ENCODE measurements at places on chromosomes 7 and 10.

DNA sequence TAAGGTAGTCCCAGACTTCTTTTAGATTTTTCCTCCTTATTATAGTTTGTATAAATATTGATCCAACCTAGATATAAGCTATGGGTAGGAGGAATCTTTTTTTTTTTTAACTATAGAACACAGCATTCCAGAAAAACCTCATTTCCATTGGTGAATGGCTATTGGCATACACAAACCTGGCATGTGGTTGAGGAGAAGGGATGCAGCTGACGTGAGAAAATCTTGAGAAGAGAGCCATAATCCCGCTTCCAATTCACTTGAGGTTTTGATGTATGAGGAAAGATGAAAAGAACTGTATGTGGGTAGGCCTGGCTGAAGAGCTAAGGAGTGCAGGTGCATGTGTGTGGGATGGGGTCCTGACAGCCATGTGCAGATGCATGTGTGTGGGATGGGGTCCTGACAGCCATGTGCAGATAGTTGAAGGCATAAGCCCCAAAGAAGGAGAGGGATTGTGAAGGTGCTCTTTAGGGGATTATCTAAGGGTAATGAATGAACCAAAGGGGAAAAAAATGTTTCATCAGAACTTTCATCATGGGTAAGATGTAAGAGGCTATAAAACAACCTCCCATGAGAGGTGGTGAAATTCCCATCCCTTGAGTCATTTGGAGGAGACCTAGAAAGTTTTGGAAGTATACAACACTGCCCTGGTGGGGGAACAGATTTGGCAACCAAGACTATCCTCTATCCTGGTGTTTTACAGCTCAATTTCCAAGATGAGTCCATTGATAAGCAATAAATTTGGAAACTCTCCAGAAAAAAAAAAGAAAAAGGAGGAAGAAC, 3.8 kb upstream of the PKD2L1 start:
- H3K4me3 ChIP-seq, result no peak overlapping the region
- H3K27ac ChIP-seq, result no peak overlapping the region
- no peaks in the 10 kb centered on the region for H3K4me1 ChIP-seq
- H3K27me3 ChIP-seq, result no peaks in the 10 kb centered on the region
- no peak for DNase-seq
- no peaks in the 10 kb centered on the region for H3K36me3 ChIP-seq

- no peaks in the 10 kb centered on the region for H3K4me1 ChIP-seq
- H3K36me3 ChIP-seq, result peaks cover 33% of the 10 kb centered on the region
- H3K4me3 ChIP-seq, result no peak overlapping the region
- no peak for DNase-seq
- no peak overlapping the region for H3K27ac ChIP-seq
- no peaks in the 10 kb centered on the region for H3K27me3 ChIP-seq
Measured at GRCh38 chr7:129670656-129671055, 59.1 kb downstream of the NRF1 start.

DNA sequence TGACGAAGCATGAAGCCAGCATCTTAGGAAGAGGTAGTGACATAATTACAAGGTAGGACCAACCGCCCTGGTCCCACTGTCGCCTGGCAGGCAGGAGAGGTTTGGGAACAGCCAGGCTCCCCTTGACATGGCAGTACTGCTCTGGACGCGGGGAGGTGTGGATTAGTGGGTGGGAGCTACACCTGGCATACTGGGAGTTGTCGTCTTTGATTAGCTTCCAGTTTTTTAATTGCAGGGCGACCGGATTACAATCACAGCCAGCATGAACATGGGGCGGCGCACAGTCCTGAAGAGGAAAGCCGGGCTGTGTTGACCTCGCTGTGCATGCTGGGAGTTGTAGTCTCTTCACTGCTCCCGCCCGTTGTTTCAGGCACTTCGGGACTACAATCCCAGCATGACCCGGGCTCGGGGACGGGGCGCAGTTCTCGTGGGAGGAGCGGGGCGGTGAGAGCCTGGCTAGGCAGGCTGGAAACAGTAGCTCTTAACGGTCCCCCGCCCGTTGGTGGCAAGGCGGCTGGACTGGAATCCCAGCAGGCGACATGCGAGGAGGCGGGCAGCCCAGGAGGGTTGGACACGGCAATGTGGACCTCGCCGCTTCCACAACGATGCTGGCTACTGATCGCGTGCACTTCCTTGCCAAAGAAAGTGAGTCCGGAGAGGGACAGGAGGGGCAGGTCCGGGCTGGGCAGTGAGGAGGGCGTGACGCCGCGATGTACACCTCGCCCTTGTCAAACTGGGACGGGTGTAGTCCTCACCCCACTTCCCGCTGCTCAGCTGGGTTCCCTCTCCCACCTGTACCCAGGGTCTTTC, 98.0 kb upstream of the ZNF722 start:
- H3K27me3 ChIP-seq, result no peaks in the 10 kb centered on the region
- H3K27ac ChIP-seq, result no peak overlapping the region
- DNase-seq, result no peak

DNA sequence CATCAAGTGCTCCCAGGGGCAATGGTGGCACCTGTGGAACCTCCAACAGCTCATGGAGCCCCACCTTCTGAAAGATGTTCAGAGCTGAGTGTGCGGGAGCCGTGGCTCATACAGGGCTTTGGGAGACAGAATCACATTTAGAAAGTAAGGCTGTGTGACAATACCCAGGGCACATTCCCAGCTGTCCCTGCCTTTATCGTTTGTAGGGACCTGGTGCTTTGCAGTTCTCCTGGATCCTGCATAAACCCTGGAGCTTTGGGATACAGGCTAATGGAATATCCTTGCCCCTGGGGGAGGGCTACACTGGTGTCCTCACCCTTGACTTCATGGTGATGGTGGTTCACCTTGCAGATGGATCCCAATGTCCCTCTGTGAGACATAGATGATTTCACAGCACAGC, 134.8 kb upstream of the LAMB4 start:
- H3K36me3 ChIP-seq, result no peaks in the 10 kb centered on the region
- H3K27ac ChIP-seq, result no peak overlapping the region
- no peak for DNase-seq
- no peak overlapping the region for H3K4me3 ChIP-seq
- no peaks in the 10 kb centered on the region for H3K4me1 ChIP-seq
- H3K27me3 ChIP-seq, result no peaks in the 10 kb centered on the region

DNA sequence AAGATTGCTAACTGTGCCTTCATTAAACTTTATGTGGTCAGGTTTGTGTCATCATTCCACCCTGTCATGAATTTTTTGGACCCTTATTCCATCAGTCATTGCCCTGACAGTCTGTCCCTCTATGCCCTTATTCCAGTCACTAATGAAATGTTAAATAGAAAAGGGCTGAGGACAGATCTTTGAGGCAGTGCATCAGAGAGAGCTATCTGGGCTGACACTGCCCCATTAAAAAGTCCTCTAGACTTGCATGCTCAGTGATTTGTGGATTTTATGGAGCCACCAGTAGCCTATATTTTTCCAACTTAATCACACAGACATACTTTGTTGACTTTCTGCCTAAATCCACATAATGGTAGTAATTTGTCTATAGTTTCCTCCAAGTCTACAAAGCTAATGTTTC, 264.7 kb upstream of the YAE1 start:
- H3K4me1 ChIP-seq, result no peaks in the 10 kb centered on the region
- no peak for DNase-seq
- no peak overlapping the region for H3K27ac ChIP-seq
- no peaks in the 10 kb centered on the region for H3K36me3 ChIP-seq
- no peaks in the 10 kb centered on the region for H3K27me3 ChIP-seq

- H3K27ac ChIP-seq, result no peak overlapping the region
- peaks cover 38% of the 10 kb centered on the region for H3K27me3 ChIP-seq
- peaks cover 6% of the 10 kb centered on the region for H3K36me3 ChIP-seq
- H3K4me1 ChIP-seq, result no peaks in the 10 kb centered on the region
Measured at GRCh38 chr7:151174246-151175046, 7.0 kb upstream of the GBX1 start.

- no peak overlapping the region for H3K27ac ChIP-seq
- no peak overlapping the region for H3K4me3 ChIP-seq
- peaks cover 22% of the 10 kb centered on the region for H3K36me3 ChIP-seq
- H3K4me1 ChIP-seq, result peaks cover 10% of the 10 kb centered on the region
- H3K27me3 ChIP-seq, result peaks cover 7% of the 10 kb centered on the region
- DNase-seq, result no peak
Measured at GRCh38 chr10:133278577-133279265, 2.1 kb upstream of the ADAM8 start.

GRCh38 chr10:29486433-29486832, 148.3 kb downstream of the SVIL start:
- no peak overlapping the region for H3K4me3 ChIP-seq
- peaks cover 3% of the 10 kb centered on the region for H3K4me1 ChIP-seq
- no peaks in the 10 kb centered on the region for H3K27me3 ChIP-seq
- H3K27ac ChIP-seq, result no peak overlapping the region
- no peak for DNase-seq

- H3K27me3 ChIP-seq, result no peaks in the 10 kb centered on the region
- DNase-seq, result no peak
- no peak overlapping the region for H3K4me3 ChIP-seq
- H3K27ac ChIP-seq, result no peak overlapping the region
- no peaks in the 10 kb centered on the region for H3K4me1 ChIP-seq
Measured at GRCh38 chr7:22577470-22578001, 77.5 kb upstream of the STEAP1B start.

DNA sequence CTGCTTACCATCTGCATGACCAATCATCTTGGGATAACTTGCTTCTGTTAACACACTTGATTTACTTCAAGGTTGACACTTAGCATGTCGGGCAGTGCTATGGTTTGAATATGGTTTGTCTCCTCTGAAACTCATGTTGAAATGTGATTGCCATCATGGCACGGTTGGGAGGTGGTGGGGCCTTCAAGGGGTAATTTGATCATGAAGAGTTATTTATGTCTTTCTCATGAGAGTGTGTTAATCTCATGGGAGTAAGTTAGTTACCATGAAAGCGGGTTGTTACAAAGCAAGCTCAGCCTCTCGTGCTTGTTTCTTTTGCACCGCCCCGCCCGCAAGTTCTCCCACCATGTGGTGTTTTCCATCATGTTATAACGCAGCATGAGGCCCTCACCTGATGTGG, 163.6 kb downstream of the DOCK4 start:
- no peaks in the 10 kb centered on the region for H3K4me1 ChIP-seq
- no peaks in the 10 kb centered on the region for H3K36me3 ChIP-seq
- no peaks in the 10 kb centered on the region for H3K27me3 ChIP-seq
- H3K4me3 ChIP-seq, result no peak overlapping the region
- H3K27ac ChIP-seq, result no peak overlapping the region
- no peak for DNase-seq

GRCh38 chr7:116653204-116653603, 18.8 kb upstream of the MET start:
- no peak overlapping the region for H3K4me3 ChIP-seq
- H3K4me1 ChIP-seq, result no peaks in the 10 kb centered on the region
- H3K36me3 ChIP-seq, result no peaks in the 10 kb centered on the region
- no peak for DNase-seq

- no peaks in the 10 kb centered on the region for H3K36me3 ChIP-seq
- no peak overlapping the region for H3K4me3 ChIP-seq
- H3K4me1 ChIP-seq, result no peaks in the 10 kb centered on the region
- no peaks in the 10 kb centered on the region for H3K27me3 ChIP-seq
- H3K27ac ChIP-seq, result no peak overlapping the region
- DNase-seq, result no peak
Measured at GRCh38 chr10:91593366-91593765, 39.5 kb downstream of the PPP1R3C start.

DNA sequence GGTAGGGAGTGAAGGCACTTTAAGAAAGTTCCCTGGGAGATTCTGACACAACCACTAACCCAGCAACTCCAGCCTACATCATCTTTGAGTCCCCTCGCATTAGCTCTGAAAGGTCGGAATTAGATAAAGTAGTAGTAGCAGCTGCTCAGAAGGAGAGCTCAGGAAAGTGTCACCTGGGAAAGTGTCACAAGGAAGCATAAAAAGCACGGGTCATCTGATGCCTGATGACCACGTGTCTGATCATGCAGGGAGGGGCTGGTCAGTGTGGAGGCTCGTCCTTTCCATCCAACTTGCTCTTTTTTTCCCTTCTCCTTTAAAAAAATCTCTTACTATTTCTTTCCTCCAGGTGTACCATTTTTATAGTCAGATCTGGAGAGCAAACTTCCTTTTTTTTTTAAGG, 47.1 kb upstream of the PDCD4 start:
- no peak for DNase-seq
- no peaks in the 10 kb centered on the region for H3K36me3 ChIP-seq
- no peak overlapping the region for H3K27ac ChIP-seq
- H3K4me3 ChIP-seq, result no peak overlapping the region

GRCh38 chr7:15478401-15478800, 83.4 kb downstream of the AGMO start:
- no peaks in the 10 kb centered on the region for H3K4me1 ChIP-seq
- no peak overlapping the region for H3K4me3 ChIP-seq
- no peaks in the 10 kb centered on the region for H3K36me3 ChIP-seq
- no peaks in the 10 kb centered on the region for H3K27me3 ChIP-seq
- DNase-seq, result no peak
- no peak overlapping the region for H3K27ac ChIP-seq

- 0 out of 2 replicates have a peak, but pooled peaks cover 3% of the 10 kb centered on the region for H3K4me1 ChIP-seq
- no peaks in the 10 kb centered on the region for H3K27me3 ChIP-seq
- H3K4me3 ChIP-seq, result no peak overlapping the region
- no peak overlapping the region for H3K27ac ChIP-seq
- DNase-seq, result peak; percentile 88
- H3K36me3 ChIP-seq, result no peaks in the 10 kb centered on the region
Measured at GRCh38 chr7:157474685-157475084, 137.9 kb downstream of the DNAJB6 start.

DNA sequence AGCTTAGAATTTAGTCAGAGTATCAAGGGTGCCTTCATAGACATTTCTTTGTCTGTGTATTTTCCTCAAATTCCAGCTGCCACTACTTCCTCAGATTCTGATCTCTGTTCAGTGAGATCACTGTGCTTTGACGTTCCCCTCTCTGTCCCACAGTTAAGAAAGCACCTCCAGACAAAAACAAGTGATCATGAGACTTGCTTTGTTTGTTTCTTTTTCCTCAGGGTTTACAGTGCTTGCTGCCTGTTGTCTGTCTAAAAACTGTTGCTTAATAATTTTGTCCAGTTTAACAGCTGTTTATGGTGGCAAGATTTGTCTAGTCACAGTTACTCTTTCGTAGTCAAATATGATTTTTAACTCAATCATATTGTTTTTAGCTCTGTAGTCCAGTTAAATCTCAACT, 29.1 kb downstream of the TRUB1 start:
- no peak overlapping the region for H3K27ac ChIP-seq
- no peak for DNase-seq
- peaks cover 1% of the 10 kb centered on the region for H3K4me1 ChIP-seq
- 0 out of 2 replicates have a peak, but pooled peaks cover 4% of the 10 kb centered on the region for H3K36me3 ChIP-seq
- no peak overlapping the region for H3K4me3 ChIP-seq
- no peaks in the 10 kb centered on the region for H3K27me3 ChIP-seq

GRCh38 chr10:66457629-66458028, 468.2 kb upstream of the LRRTM3 start:
- H3K4me1 ChIP-seq, result no peaks in the 10 kb centered on the region
- no peak overlapping the region for H3K4me3 ChIP-seq
- H3K27ac ChIP-seq, result no peak overlapping the region
- no peaks in the 10 kb centered on the region for H3K27me3 ChIP-seq

- DNase-seq, result no peak
- H3K27ac ChIP-seq, result no peak overlapping the region
- no peaks in the 10 kb centered on the region for H3K27me3 ChIP-seq
- no peaks in the 10 kb centered on the region for H3K36me3 ChIP-seq
- H3K4me1 ChIP-seq, result no peaks in the 10 kb centered on the region
Measured at GRCh38 chr10:27526242-27526641, 22.1 kb downstream of the RAB18 start.

GRCh38 chr7:33754933-33755928, 150.1 kb upstream of the BMPER start:
- H3K4me3 ChIP-seq, result no peak overlapping the region
- DNase-seq, result no peak
- no peaks in the 10 kb centered on the region for H3K36me3 ChIP-seq
- H3K27me3 ChIP-seq, result no peaks in the 10 kb centered on the region
- H3K4me1 ChIP-seq, result no peaks in the 10 kb centered on the region
- H3K27ac ChIP-seq, result no peak overlapping the region
